ENCODE measurements at places on chromosomes 16 and 17.

DNA sequence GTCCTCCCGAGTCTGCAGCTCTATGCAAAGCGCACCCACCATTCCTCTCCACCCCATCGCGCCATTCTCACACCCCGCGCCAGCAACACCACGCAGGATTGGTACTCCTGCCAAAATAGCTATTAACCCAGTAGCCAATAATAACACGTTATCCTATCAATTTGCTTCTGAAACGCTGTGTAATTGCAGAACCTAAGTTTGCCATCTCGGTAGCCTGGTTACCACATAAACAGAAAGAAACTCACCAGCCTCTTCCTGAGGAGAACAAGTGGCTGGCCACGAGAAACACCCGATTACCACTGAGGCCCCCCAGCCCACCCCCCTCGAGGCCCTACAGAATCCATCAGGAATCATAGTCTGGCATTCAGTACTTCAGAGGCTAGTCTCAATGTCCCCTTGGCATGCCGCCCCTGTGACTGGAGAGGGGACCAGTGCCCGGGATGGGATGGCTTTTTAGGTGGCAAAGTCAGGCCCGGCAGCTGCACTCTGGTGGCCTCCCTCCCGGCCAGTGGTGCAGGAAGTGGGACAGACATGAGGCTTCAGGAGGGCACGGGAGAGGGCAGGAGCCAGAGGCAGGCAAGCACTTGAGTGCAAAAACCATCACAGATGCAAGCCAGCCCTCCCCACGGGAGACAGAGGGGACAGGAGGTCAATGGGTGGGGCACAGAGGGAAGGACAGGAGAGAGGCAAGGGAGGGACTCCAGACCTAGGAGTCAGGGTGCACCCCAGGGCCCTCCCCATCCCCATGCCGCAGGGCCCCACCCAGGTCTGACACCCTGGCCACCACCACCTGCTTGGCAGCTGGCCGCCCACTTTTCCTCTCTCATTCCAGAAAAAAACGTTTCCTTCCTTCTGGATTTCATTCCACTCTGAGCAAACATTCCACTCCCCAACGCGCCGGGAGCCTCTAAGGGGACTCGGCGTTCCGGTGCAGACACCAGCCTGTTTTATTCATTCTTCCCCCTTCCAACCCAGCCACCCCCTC, 192.5 kb downstream of the ZNF423 start:
- peak; percentile 16 for DNase-seq

DNA sequence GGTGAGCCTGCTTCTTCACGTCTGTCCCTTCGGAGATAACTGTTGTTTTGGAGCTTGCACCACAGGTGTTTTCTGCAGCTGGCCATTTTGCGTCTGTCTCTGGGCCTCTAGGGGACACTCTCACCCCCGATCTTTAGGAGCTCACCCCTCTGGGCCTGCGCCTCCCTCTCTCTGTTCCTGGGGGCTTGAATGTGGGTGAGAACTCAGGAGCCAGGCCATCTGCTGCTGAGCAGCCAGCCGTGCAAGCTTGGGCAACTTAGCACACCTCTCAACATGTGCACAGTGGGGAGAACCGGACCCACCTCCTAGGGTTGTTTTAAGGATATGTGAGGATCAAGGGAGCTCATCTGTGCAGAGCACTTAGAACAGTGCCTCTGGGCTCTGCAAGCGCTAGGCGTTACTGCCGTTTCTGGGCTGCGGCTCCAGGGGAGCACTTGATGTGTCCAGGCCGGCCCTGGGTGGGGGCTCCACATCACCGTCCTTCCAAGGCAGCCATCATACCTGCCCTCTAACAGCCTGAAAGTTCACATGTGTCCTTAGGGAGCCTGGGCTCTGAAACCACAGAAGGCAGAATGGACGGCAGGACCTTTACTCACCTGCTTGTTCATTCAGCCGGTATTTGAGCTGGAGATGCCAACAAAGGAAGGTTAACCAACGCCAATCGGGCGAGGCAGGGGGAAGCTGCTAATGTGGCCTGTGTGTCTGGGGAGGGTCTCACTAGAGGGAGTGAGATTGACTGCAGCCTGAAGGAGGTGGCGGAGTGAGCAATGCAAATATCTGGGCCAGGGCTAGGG, 66.3 kb downstream of the MRC2 start:
- DNase-seq, result no peak

GRCh38 chr17:29740017-29740416, 117.3 kb upstream of the CORO6 start:
- DNase-seq, result no peak

GRCh38 chr16:69799611-69800031, 37.5 kb downstream of the WWP2 start:
- DNase-seq, result no peak

DNA sequence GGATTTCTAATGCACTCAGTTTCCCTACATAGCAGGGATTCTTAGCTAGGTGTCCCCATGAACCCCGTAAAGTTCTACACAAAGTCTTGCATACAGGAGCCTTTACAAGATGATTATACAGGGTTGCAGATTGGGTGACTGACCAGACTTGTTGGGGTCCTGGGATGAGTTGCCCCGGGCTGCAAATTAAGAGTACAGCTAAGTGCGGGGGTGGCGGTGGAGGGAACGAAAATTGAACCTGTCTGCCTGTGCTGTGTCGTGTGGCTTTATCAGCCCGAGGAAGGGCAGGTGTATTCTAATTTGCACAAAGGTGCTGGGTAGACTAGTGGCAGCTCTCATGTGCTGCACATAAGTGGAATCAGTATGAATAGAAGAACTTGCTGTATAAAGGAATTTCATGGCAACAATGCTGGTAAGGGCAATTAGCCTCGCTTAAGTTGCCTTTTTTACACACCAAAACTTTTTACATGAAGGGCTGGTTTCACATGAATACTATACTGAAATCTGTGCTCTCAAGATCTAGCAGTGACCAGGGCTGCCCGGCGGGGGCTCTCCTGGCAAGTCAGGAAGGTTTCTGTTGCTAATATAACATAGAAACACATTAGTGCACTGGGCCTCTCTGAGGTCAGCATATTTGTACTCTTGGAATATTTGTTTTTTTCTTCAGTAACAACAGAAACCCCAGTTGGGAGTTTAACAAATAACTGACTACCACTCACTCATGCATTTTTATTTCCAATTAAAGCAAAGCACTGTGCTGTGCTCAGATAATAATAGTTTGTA, 50.7 kb downstream of the ADCY7 start:
- DNase-seq, result no peak

DNA sequence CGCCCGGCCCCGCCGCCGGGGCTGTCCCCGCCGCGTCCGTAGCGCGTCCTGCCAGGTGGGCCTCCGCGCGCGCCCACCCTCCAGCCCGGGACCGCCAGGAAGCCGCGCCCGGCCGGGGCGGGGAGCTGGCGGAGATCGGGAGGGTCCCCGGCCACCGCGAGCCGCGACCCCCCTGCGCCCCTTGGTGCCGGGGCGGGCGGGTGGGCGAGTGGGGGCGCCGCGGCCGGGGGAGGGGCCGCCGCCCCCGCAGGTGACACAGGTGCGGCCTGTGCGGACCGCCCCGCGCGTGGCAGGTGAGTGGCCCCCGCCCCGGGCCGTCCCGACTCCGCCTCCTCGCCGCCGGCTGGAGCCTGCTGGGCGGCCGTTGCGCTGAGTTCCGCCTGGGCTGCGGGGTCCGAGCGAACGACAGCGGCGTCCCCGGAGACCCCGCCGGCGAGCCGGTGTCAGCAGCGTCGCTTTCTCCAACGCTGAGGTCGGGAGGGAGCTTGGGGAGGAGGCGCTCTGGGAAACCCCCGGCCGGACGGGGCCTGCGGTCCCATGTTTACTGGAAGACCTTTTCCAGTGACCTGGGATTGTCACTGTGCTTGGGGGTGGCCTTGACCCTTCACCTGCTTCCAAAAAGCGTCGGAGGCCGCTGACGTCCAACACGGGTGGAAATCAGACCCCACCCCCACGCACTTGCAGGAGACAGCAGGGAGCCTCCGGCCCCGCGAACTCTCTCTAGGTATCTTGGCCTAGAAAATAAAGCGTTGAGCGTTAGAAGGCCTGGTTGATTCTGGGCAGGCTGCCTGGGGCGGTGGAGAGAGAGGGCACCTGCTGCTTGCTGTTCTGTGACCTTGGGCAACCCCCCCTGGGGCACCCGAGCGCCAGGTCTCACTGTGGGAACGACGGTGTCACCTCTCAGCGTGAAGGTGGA, 542 bp downstream of the KLHL36 start:
- peak; percentile 61 for DNase-seq

DNA sequence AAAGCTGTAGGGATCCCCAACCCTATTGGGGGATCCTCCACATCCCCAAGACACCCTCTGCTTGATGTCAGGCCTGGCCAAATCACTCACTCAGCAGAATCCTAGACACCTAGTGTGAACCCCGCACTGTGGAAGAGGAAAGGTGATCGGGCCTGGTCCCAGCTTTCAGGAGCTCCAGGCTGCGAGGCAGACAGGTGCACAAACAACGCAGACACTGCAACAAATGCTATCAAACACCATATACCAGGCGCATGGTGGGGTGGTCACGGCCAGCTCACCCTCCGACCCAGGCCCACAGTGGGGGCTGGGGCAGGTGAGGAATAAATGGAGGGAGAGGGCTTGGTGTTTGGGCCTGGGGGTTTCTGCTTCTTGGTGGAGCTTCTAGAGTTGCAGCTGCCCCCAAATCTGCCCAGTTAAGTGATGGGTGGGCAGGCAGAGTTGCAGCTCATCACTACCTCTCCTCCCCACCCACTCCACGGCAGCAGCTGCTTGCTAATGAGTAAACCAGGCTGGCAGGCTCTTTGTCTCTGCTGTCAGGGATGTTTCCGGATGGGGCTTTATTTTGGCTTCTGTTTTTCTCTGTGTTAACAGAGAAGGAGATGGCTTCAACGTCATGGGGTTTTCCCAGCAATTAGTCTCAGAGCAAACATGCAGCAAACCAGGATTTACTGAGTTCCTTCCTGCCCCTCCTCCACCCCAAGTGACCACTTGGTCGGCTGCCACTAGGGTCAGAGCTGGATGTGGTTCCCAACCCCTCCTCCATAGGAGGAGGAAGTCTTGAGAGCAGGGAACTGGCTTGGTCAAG, 46.6 kb downstream of the PECAM1 start:
- peak; percentile 47 for DNase-seq

DNA sequence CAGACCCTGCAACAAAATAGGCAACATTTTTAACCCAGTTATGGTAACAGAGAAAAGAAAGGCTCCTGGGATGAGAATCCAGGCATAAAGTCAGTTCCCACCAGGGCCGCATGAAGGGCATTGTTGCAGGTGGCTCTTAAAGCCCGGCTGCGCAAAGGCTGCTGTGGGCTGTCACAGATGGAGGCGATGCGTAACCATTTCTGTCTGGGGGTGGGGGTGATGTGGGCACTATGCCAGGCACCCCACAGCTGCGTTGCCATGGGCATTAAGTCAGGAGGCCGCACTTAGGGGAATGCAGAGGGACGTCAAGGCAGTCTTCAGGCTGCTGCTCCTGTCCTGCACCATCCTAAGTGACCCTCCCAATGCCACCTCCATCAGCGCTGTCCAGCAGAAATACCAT, 228.4 kb downstream of the CPPED1 start:
- no peak for DNase-seq

DNA sequence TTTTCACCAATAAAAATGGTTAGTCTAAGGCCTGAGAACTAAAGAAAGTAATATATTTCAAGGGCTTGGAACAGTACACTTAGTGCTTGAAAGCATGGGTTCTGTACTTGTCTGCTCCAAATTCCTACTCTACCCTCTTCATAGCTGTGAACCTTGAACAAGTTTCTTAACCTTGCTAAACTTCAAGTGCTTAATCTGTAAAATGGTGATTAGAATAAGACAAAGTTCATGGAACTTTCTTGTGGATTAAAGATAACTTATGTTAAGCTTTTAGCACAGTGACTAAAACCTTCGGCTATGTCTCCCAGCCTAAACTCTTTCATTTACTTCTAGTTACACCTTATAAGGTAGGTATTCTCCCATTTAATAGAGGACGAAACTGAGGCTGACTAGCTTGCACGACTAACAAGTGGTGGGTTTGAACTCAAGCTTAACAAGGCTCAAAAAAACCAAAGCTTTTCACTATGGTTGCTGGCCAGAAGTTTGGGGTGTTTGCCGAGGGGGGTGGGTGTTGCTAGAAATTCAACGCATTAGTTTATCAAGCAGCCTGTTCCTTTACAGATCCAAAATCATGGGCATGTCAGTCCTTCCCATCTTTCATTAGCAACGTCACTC, 28.8 kb downstream of the CDRT4 start:
- DNase-seq, result no peak

GRCh38 chr16:84660973-84661372, 12.7 kb downstream of the KLHL36 start:
- DNase-seq, result no peak

DNA sequence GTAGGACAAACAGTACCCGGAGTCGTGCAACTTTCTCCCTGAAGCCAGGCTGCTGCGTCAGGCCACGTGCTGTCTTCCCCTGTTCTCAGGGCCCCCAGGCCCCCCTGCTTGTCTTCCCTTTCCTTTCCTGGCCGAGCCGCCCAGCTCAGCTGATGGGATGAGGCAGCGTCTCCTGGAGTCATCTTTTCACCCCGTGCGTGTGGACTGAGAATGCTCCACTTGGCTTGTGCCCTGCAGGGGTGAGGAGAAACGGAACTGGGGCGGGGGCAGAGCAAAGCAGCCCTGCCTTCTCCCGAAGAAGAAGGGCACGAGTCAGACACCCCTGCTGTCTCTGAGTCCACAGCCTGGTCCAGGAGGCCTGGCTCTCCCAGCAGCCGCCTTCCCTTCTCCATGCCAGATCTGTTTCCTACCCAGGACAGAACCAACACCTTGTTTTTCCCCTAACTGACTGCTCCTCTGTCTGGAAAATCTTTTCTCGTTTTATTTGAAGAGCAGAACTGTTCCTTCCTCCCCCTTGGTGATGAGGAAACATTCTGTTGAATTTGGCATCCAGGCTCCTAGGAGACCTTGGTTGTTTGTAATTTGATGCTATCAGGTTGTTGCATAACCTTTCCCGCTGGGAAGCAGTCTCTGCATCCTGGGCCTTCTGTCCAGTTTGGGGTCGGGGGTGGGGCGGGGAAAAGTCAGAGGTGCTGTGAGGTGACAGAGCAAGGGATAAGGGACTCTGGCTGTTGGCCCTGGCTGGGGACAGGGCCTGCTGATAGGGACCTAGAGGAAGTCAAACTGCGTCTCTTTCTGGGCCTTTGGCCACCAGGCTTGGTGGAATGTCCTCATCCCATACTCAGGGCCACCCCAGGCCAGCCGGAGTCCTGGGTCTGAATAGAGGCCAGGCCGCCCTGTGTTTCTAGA, 78.8 kb downstream of the WIPI1 start:
- DNase-seq, result peak; percentile 93

- DNase-seq, result peak; percentile 70
Measured at GRCh38 chr17:2412561-2413021, 11.7 kb upstream of the MNT start.

- no peak for DNase-seq
Measured at GRCh38 chr17:69761011-69761410, 314.0 kb upstream of the KCNJ16 start.

- no peak for DNase-seq
Measured at GRCh38 chr16:76639685-76640289, 362.6 kb downstream of the CNTNAP4 start.

- DNase-seq, result no peak
Measured at GRCh38 chr17:67050471-67051154, 6.3 kb downstream of the CACNG1 start.

Data from testis (tissue), 5 donors.